ENCODE measurements at places on chromosomes 12 and 14.
A peak's percentile ranks its signal among the peaks of the same experiment; 100 is the strongest.

GRCh38 chr14:92497391-92497790, 16.2 kb upstream of the RIN3 start:
- DNase-seq: no peak

DNA sequence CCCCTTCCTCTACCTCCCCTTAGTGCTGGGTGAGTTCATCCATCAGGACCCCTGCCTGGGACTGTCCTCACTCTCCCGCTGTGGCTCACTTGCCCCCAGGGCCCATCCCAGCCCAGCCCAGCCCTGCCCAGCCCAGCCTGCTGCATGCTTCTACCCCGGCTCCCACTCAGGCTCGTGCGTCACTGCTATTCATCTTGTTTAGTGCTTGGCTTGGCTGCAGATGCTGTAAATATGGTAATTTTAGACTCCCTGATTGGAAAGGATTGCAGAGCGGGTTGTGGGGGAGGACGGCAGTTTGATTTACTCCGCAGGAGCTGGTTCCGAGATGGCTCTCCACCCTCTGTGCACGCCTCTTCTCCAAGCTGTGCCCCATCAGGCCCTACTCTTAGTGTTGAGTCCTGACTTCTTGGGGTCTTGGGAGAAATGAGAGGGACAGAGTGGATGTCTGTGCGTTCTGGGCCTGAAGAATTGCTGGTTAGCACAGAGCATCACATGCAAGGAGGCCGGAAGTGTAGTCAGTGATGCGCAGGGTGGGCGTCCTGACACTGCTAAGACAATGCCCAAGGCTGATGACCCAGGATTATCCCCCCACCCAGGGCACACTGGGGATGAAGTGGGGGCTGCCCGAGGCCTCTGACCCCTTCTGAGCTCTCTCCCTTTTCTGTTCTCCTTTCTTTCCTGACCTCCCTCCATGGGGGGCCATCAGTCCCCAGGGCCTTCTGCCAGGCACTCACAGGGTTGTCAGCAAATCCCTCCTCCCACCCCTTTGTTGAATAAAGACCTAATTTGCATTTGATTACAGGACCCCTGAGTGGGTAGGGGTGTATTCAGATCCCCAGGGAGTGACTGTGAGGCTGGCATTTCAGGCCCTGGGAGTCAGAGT, 244.4 kb downstream of the ZFP36L1 start:
- no peak for DNase-seq

- peak; percentile 67 for DNase-seq
Measured at GRCh38 chr12:80778005-80778541, 61.4 kb downstream of the MYF5 start.

DNA sequence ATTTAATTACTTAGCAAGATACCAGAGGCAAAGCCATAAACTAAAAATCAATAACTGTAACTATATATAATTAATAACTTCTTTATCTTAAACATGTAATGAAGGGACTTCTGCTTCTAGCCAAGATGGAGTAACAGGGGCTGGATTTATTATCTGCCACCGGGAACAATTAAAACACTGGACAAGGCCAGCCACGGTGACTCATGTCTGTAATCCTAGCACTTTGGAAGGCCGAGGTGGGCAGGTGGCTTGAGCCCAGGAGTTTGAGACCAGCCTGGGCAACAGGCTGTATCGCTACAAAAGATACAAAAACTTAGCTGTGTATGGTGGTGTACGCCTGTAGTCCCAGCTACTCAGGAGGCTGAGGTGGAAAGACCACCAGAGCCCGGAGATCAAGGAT, 113.6 kb downstream of the TAOK3 start:
- no peak for DNase-seq

DNA sequence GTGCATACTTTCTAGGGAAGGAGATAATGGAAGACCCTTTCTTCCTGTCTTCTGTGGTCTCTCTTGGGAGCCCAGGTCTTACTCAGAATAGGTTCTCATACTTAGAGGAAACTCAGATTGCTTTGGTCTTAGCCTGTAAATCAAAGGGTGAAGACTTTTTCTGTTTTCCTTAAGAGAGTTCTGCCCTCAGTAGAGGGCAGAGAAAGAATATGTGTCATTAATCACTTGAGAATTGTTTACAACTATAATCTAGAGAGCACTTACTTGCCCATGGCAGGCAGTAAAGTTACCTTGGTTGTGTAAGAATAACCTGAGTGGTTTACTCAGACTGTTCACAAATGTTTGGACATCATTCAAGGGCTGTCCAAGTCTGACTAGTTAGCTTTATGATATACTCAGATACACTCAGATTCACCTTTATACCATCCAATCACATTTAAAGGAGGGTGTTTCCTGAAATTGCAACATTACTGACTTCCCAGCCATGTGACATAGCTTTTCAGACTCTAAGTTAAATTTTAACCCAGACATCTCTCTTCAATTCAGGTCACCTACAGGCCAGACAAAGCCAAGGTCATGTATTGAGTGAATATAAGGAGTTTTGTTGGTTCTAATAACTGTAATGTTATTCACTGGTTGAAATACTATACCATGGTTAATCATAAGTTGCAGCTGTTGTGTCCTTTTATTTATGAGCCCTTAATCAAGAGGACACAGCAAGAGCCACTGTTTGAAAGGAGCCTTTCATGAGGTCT, 372.2 kb downstream of the RAD51B start:
- no peak for DNase-seq

DNA sequence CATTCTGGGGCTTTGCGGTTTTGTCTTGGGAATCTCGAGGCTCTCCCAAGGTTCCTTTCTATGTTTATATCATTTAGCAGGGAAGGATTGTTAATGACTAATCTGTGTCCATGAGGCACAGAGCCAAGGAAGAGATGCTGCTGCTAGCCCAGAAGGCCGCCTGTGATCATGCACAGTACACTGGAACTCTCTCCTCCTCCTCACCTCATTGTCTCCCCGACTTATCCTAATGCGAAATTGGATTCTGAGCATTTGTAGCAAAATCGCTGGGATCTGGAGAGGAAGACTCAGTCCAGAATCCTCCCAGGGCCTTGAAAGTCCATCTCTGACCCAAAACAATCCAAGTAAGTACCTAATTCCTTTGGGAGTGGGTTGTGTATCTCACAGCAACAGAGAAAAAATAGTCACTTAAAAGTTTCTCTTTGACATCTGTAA, at the start of gene NR1H4:
TSS of gene NR1H4 (plus strand) at position 151 of the 435 bp plus-strand sequence. CDS start 19,458 bp downstream, outside the sequence.
- DNase-seq: no peak
